ENCODE measurements at places on chromosomes 16 and 17. TPM values are rescaled to one million over a fixed set of nuclear protein-coding genes. Genes with fewer than 3 reads are reported as not detected.

DNA sequence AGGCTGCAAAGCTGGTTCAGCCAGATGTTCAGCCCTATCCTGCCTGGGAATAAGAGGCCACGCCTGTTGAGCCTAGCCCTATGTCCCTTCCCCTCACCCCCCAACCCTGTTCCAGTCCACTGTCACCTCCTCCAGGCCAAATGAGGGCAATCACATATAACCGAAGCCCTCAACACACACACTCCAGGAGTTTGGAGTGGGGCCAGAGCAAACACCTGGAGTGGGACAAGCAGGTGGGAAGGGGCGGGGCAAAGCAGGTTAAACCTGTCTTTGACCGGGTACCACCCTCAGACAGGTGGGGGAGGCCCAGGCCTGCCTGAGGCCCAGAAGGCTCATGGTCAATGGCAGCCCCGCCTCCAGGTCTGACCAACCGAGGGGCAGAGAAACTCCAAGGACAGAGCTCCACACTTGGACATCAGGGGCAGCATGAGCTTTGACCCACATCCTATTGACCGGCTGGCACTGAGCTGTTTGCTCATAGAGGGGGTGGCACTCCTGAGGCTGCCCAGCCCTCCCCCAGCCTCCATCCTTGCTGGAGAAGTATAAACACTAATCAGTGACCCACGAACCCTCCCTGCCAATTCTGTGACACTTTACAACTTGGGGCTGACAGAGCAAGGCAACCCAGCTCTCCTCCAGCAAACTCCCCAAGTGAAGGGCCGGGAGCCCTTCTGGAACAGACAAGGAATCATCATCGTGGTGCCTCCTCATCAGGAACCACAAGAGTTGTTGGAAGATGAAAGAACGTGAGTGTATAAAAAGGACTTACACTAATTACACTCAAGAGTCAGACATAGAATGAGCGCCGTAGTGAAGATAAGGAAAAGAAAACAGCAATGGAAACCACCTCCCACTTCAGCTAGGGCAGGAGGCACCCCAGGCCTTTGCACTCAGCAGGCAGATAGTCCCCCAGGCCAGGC is 1.5 kb downstream of the ESRP2 start:
- peak; percentile 67 for DNase-seq

DNA sequence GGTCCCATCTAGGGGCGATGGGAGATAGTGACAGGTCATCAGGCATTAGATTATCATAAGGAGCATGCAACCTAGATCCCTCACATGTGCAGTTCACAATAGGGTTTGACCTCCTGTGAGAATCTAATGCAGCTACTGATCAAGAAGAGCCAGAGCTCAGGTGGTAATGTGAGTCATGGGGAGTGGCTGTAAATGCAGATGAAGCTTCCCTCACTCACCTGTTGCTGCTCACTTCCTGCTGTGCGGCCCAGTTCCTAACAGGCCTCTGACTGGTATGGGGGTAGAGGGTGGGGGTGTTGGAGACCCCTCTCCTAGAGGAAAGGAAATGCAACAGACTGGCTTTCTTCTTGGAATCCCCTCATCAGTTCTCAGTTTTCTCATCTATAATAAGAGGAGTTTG is 131.4 kb downstream of the CA10 start:
- DNase-seq = no peak

- DNase-seq = no peak
Measured at GRCh38 chr16:57462978-57463362, 491 bp downstream of the POLR2C start.

GRCh38 chr16:12348733-12349704 is 372.5 kb downstream of the SNX29 start:
- DNase-seq = no peak

ASPA gene
- polyA plus RNA-seq = 1.1 TPM

GRCh38 chr16:19757026-19757425 is 39.0 kb downstream of the IQCK start:
- no peak for DNase-seq

SOCS1 gene
- polyA plus RNA-seq = 3.9 TPM

CSNK1D gene
- polyA plus RNA-seq = 142 TPM

DNA sequence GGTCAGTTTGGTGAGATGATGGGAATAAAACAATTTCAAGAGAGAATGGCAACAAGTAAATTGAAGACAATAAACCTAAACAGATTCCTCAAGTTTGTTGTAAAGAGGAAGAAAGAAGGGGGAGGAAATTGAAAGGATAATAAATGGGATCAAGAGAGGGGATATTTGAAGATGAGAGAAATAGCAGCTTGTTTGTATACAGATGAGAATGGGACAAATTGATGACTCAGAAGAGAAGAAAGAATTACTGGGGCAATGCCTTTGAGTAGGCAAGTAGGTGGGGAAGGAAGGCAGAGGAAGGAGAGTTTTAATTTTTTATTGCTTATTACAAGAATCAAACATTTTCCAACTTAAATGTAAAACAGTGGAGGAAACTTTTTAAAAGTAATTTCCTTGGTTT is 98.3 kb downstream of the CHD9 start:
- DNase-seq = no peak

- DNase-seq = no peak
Measured at GRCh38 chr16:31243734-31244670, 15.8 kb upstream of the ITGAM start.

GRCh38 chr17:75019710-75020109 is 7.2 kb downstream of the MRPL58 start:
- DNase-seq = no peak

- no peak for DNase-seq
Measured at GRCh38 chr16:52914428-52914827, 138.3 kb downstream of the CHD9NB start.

- peak; percentile 78 for DNase-seq
Measured at GRCh38 chr17:81371910-81372760, 23.1 kb upstream of the BAHCC1 start.

DNA sequence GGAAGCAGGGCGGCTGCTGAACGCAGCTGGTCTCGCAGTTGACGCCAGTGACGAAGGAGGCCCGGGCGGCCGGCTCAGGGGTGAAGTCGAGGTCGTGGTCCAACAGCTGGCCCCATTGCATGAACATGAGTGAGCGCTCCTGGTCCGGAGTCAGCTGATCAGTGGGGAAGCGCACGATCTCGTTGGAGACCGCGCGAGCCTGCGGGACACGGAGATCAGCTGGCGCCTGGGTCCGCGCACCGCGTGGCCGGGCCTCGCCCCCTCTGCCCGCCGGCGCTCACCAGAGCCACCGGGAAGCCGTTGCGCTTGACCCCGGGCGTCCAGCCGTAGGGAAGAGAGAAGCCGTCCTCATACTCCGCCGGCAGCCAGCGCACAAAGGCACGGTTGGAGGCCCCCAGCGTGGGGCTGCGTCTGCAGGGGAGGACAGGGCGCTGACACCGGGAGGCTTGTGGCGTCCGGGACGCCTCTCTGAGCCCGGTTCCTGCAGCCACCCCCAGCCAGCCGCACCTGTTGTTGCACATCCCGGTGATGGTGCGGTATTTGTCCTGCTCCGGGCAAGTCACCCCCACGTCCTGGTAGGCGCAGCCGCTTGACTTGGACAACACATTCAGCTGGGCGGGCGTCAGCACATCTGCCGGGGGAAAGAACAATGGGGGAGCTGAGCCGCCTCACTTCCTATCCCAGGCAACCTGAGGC is 1.6 kb downstream of the MPO start:
- DNase-seq = peak; percentile 84

DNA sequence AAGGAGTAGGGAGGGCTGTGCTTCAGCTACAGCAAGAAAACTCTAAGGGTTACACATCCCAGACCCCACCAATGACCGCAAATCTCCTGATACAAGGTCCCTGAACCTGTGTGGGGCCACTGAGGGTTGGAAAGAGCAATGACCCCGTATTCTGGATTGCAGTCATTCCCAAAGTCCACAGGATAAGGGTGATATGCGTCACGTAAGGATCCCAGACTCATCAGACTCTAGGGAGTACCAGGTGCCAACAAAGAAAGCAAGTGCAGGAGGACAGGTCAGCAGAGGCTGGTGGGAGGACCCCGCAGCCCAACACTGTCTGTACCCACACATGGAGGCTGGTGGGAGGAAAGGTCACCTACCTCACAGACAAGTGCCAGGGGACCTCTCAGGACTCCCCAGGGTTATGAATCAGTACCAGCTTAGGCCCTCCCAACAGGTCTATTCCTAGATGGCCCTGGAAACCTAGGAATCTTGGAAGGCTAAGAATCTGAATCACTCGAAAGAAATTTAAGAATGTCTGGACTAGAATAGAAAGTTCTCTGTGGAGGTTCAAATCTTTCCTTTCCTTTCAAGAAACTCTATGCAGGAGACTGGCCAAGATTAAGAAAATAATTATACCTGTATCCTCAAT is 16.2 kb downstream of the PITPNA start:
- no peak for DNase-seq

GRCh38 chr16:747978-748746 is 7.4 kb upstream of the CIAO3 start:
- DNase-seq = no peak

ZNF23 gene
- polyA plus RNA-seq = 3.0 TPM

- no peak for DNase-seq
Measured at GRCh38 chr17:31089471-31089870, 5.3 kb upstream of the NF1 start.

DNA sequence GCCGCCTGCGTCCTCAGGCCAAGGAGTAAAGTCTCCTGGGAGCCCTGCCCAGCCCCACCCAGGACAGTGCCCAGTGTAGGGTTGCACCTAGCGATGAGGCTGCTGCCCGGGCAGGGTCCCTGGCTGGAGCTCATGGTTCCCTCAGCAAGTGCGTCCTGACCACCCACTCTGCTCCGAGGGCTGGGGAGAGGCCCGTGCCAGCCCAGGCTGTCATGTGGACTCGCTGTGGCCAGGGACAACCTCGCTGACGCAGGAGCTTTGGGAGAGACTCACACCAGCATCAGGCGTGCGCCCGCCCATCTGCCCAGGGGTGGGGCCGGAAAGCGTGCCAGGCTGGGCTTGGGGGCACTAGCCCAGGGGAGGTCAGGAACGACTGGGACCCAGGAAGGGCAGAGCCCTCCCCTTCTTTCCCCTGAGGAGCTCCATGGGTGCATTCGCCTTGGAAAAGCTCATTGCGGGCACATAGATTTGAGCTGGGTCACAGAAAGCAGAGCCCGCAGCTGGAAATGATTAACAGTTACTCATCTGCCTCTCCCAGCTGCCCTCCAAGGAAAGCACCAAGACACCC is 19.7 kb downstream of the DPEP1 start:
- DNase-seq = no peak

FBXO39 gene
- 0.52 TPM for polyA plus RNA-seq

- no peak for DNase-seq
Measured at GRCh38 chr17:6675201-6675825, 23.8 kb downstream of the C17orf100 start.

- no peak for DNase-seq
Measured at GRCh38 chr17:72613396-72613795, 479.1 kb downstream of the SLC39A11 start.

HS3ST3B1 gene
- polyA plus RNA-seq = 0.60 TPM

DNA sequence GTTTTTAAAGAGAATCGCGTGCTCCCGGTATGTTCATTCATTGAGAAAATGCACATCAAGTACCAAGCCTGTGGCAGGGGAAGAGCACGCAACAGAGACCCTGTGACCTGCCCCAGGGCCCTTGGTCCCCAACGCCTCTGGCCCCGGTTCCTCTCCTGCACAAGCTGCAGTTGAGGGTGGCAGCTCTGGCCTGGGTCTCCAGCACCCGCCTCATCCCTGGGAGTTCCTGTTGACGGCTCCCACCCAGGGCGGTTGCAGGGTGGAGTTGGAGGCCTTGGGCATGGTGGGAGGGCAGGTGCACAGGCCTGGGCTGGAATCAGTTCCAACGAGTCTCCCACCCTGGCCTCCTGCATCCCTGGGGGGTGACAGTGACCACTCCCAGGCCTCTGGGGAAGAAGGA is 5.0 kb downstream of the NECAB2 start:
- no peak for DNase-seq

- no peak for DNase-seq
Measured at GRCh38 chr17:36576793-36577192, 14.9 kb upstream of the DHRS11 start.

DNA sequence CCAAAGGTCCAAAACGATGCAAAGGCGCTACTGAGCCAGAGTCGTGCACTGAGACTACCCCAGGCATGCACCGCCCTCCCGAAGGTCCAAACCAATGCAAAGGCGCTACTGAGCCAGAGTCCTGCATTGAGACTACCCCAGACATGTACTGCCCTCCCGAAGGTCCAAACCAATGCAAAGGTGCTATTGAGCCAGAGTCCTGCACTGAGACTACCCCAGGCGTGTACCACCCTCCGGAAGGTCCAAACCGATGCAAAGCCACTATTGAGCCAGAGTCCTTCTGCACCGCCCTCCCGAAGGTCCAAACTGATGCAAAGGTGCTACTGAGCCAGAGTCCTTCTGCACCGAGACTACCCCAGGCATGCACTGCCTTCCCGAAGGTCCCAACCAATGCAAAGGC is 27.1 kb downstream of the SLC43A2 start:
- DNase-seq = no peak

- DNase-seq = no peak
Measured at GRCh38 chr16:85025781-85026653, 1.6 kb upstream of the KIAA0513 start.

DNA sequence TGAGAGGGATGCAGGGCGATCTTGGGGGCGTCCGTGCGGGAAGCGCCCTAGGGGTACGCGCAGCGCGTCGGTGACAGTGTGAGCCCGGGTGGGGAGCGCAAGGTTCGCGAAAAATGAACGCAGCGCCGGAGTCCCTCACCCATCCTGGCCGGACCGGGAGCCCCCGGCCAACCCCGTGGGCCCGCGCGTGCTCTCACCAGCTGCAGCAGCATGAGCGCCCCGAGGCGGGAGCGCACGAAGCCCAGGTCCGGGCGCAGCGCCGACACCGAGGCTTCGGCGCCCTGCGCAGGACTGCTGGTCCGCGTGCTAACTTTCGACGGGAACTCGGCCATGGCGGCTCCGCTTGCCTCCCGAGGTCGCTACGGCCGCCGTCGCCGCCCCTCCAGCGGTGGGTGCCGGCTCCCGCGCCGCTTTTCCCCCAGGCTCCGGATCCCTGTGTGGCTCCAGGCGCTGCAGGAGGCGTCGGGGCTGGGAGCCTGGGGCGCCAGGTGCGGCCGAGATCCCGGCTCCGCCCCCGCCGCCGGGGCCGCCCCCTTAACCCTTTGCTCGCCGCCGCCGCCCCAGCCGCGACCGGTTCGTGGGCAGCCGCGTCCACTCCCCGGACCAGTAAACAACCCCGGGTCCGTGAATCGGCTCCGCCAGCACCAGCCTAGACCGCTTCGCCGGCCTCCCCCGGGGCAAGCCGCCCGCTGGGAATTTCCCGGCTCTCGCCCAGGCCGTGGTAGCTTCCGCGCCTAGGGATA is at the start of gene PLLP:
Gene PLLP (minus strand): TSS at position 464 of the 743 bp plus-strand sequence. CDS start 132 bp downstream, at position 332.
- DNase-seq = peak; percentile 61

DNA sequence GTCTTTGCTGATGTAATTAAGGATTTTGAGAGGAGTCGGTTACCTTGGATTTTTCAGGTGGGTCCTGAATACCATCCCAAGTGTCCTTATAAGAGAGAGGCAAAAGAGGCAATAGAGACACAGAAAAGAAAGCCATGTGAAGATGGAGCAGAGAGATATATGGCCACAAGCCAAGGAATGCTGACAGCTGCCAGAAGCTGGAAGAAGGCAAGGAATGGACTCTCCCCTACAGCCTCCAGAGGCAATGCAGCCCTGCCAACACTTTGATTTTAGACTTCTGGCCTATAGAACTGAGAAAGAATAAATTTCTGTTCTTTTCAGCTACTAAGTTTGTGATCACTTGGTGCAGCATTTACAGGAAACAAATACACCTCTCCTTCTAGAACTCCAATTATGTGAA is 8.2 kb upstream of the RNFT1 start:
- DNase-seq = no peak

- no peak for DNase-seq
Measured at GRCh38 chr17:44258811-44259351, 9.1 kb downstream of the SLC4A1 start.
